ENCODE measurements at places on chromosomes 12 and 14.
A peak's percentile ranks its signal among the peaks of the same experiment; 100 is the strongest.

DNA sequence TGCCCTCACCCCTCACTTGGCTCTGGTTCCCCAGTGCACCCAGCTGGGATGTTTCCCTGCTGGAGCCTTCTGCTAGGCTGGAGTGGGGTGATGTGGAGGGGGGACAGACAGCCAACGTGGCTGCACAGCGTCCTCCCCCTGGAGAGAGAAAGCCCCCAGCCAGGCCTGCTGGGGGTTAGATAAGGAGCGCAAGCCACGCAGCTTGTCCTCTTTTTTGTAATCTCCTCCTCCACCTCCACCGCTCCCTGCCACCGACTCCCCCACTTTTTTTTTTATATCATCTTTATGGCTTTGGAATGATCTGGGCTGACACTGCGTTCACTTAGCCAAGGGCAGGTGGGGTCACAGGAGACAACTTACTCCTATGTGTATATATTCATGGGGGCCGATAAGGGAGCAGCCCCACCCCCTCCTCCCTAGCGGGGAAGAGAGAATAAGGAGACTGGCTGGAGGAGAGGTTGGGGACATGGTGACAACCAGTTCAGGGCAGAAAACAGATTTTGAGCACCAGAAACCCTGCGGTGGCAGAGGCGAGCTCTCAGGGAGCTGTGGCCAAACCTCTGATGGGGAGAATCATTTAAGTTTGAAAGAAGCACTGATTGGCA lies 169.9 kb upstream of the LHX5 start:
- no peak for DNase-seq

DNA sequence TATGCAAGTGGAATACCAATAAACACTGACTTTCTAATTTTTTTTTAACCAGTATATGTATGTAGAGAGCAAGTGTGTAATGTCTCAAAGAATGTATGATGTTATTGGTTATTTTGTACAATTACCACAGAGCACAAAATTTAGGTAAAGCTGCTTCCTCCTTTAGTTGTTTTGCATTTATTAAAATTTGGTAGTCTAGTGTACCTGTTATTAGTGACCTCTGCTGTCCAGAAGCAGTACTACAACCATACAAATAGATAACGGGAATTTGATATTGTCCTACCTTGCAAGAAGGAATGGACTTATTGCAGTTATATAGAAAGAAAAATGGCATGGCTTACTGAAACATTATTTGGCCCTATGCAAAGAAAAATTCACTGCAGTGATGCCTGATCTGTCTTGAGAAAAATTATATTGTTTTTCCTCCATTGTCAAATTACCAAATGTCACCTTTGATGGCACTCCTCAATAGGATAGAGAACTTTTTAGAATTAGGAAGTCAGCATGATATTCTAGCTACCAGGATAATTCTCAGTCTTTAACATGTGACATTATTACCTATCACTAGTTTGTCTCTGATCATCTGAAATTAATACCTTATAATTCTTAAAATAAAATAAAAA lies 153.9 kb upstream of the RMST start:
- DNase-seq = peak; percentile 42

DNA sequence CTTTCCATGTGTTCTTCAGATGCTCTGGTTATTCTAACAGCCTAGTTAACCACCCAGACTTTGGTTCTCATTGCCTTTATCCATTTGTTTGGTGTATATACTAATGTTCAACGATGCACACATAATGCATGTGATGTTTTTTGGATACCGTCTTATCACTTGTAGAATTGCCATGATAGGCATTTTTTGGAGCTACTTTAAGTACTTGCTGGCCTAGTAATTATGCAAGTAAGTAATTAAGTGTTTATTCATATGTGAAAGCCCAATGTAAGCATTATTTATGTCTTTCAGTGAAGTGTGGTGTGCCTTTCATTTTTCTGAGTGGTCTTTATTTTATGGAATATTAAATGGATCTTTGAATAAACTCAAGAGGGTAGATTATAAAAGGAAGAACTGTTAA lies 14.2 kb downstream of the RAP1B start:
- no peak for DNase-seq

- no peak for DNase-seq
These were observed 415.4 kb upstream of the CCDC196 start for GRCh38 chr14:66070542-66071319.

DNA sequence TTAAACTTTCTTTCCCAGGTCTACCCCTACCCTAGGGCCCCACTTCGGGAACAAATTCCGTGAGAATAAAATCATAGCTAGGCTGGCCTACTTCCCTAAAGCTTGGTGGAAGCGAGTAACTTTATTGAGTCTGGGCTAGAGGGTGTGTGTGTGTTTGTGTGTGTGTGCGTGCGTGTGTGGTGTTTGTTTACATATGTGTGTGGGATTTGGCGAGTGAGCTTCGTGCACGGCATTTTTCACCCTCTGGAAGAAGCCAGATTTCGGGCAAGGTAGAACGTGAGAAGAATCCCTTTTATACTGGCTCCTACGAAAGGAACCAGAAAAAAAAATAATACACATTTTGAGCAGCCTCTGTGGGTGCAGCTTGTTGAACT lies 7.5 kb upstream of the LHX5 start:
- DNase-seq = no peak

GRCh38 chr12:91377436-91377835 lies 194.8 kb upstream of the DCN start:
- DNase-seq = no peak
